ENCODE measurements at places on chromosomes 13 and 19.

- no peak for DNase-seq
These were observed 172.8 kb downstream of the KATNAL1 start for GRCh38 chr13:30134578-30134977.

DNA sequence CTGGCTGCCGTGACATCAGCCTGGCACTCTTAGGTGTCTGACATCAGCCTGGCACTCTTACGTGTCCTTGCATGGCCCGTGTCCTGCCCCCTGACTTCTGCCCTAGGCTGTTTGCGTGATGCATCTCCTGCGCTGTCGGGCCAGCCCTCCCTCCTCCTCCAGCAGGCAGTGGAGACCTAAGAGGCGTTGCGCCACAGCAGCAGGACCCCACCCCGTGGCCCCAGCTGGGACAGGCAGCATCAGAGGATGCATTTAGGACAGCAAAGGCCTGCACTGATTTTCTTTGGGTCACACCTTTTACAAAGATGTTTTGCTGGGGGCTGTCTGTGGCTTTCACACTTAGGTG is 65.3 kb downstream of the GPR12 start:
- DNase-seq, result no peak

GRCh38 chr13:93472814-93473296 is 246.2 kb downstream of the GPC6 start:
- no peak for DNase-seq

DNA sequence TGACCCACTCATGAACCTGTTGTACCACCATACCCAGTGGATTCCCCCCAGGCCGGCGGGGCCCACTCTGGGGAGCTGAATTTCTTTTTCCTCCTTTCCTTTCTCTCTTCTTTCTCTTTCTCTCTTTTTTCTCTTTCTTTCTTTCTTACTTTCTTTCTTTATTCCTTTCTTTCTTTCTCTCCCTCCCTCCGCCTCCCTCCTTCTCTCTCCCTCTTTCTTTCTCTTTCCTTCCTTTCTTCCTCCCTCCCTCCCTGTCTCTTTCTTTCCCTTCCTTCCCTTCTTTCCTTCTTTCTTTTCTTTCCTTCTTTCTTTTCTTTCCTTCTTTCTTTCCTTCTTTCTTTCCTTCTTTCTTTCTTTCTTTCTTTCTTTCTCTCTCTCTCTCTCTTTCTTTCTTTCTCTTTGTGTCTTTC is 327.7 kb downstream of the ZNF536 start:
- DNase-seq, result no peak

- DNase-seq, result no peak
These were observed 270.5 kb downstream of the DCLK1 start for GRCh38 chr13:35860661-35861060.

DNA sequence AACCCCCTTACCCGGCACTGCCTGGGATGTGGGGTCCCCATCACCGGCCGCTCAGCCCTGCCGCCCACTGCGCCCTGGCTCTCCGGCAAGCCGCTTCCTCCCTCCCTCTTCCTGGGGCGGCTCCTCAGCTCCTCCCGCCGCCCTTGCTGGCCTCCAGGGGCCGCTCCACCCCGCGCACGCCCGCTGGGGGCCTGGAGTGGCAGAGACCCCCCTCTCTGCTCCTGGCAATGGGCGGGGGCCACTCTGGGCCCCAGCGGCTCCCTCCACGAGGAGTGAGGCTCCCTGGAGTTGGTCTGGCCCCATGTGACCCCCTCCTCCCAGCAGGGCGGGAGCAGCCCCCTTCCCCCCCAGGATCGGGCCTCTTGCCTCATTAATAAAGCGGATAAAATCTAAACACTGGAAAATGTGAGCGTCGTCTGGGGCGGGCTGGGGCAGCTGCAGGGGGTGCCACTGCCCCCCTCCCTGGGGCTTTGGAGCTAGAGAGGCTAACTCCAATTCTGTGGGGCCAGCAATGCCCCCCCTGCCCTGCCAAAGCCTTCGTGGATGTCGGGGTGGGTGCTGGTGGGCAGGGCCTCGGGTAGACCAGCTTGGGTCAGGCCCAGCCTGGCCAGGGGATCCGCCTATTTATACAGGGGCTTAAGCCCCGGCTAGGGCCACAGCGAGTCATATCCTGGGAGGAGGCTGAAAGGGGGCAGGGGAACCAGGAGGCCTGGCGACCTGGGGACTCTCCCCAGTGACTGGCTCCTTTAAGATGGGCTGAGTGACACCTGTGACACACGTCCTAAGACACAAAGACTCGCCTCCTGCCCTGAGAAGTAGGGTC is at the start of gene PTGER1:
Gene PTGER1 (minus strand): TSS at position 104 of the 823 bp plus-strand sequence. CDS start 1,034 bp downstream, outside the sequence.
- DNase-seq, result no peak

DNA sequence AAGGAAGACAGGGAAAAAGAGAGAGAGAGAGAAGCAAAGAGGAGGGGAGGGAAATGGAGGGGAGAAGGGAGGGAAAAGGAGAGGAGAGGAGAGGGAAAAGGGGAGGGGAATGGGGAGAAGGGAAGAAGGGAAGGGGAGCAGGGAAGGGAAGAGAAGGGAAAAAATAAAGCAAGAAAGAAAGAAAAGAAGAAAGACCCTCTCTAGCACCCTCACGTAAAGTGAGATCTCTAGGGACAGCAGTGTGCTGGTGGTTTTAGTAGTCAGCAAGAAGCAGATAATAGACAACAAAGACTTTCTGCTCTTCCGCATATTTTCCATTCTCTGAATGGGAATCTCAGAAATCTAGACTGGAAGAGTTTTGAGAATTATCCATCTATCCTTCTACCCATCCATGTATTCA is 201.8 kb upstream of the RFC3 start:
- DNase-seq, result no peak

- no peak for DNase-seq
These were observed 3.5 kb downstream of the XAB2 start for GRCh38 chr19:7625763-7626372.

- no peak for DNase-seq
These were observed 57.4 kb downstream of the MCF2L start for GRCh38 chr13:113026391-113026910.

DNA sequence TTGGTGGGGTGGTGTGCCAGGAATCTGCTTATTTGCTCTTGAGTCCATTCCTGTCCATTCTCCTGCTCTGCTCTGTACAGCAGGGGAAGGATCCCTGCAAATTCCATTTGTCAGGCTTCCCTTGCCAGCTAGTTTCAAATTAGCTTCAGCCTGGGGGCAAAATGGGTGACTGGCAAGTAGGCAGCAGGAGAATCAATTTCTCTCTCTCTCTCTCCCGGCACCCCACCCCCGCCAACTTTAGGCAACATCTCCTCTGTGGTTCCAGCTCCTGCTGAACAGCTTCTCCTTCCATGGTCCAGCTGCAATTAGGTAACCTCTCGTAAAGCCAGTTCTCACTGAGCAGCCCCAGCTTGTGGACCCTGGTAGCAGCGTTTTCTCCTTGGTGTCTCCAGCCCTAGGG is 6.7 kb upstream of the MYCBP2 start:
- no peak for DNase-seq

- no peak for DNase-seq
These were observed 61.0 kb upstream of the RAP2A start for GRCh38 chr13:97372936-97373335.

- DNase-seq, result no peak
These were observed 258.6 kb downstream of the EFNB2 start for GRCh38 chr13:106276876-106277275.

GRCh38 chr13:113763254-113763653 is 4.2 kb downstream of the TMEM255B start:
- DNase-seq, result no peak

GRCh38 chr13:95921485-95921884 is 131.7 kb downstream of the UGGT2 start:
- DNase-seq, result no peak

DNA sequence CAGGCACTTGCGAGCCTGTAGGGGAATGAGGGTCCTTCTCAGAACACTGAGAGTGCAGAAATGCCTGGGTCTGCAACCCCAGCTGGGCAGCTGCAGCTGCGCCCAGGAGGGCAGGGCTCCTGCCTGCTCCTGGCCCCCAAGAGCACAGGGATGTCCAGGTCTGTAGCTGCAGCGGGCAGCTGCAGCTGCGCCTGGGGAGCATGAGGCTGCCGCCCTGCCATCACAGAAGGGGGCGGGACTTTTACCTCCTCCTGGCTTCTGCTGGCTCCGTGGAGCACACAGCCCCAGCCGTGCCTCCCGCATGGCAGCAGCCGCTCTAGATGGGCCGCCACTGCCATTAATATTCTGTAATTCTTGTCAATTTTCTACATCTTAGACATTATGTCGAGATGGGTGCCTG is 17.8 kb downstream of the CPB2 start:
- DNase-seq, result no peak

DNA sequence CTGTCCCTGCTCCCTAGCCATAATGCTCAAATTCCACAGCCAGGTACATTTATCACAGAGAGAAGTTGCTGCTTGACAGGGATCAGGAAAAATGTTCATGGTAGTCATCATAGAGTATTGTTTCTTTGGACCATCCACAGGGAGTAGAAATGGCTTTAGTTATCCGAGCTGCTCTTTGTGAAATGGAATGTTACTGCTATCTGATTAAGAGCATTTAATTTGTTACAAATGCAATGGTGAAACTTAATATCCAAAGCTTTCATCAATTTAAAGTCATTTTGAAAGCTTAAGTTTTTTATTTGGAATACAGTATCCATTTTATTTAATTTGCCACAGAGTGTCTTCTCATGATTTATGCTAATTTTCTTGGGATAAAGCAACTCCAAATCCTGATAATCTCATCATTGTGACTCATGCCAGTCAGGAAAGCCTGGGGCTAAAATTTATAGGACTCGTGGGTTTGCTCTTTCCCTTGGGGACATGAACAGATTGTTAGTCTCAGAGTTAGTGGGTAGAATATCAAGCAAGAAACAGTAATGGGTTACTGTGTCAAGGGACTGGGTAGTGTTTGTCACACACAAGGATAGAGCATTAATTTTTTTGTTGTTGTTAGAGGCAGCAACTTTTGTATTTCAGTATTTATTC is 59.8 kb downstream of the SCEL start:
- no peak for DNase-seq

DNA sequence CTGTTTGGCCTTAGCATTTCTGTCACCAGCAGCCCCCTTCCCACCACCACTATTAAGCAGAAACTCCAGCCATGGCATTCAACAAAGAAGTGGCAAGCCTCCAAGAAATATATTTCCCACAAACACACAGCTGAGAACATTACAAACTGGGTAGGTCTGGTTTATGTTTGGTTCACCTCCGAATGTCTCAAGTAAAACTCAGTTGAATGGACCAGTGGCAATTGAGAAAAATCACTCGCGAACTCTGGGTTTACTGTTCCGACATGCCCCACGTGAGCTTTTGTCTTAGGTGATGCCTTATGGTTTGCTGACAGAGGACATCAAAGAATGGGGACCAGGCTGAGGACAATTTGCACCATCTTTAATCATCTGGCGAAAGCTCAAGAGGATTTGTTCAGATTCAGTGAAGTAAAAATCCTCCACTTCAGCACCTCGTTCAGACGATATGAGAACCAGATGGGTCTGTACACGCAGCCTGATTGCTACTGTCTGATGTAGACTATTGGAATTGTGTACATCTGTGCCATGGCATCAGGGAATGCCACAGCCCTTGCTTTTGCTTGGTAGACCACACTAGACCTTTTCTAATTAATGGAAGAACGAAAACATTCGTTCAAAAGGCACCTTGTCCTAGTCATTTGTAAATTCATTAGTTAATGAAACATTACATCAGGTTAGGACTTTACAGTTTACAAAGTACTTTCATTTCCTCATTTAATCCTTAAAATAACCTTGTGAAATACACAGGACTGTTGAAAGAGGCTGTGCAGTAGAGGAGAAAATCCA is 59.4 kb downstream of the SLC10A2 start:
- DNase-seq, result no peak

- DNase-seq, result no peak
These were observed 27.8 kb upstream of the TDRD3 start for GRCh38 chr13:60369242-60369641.

GRCh38 chr13:107239213-107239612 is 671.3 kb upstream of the ARGLU1 start:
- no peak for DNase-seq

DNA sequence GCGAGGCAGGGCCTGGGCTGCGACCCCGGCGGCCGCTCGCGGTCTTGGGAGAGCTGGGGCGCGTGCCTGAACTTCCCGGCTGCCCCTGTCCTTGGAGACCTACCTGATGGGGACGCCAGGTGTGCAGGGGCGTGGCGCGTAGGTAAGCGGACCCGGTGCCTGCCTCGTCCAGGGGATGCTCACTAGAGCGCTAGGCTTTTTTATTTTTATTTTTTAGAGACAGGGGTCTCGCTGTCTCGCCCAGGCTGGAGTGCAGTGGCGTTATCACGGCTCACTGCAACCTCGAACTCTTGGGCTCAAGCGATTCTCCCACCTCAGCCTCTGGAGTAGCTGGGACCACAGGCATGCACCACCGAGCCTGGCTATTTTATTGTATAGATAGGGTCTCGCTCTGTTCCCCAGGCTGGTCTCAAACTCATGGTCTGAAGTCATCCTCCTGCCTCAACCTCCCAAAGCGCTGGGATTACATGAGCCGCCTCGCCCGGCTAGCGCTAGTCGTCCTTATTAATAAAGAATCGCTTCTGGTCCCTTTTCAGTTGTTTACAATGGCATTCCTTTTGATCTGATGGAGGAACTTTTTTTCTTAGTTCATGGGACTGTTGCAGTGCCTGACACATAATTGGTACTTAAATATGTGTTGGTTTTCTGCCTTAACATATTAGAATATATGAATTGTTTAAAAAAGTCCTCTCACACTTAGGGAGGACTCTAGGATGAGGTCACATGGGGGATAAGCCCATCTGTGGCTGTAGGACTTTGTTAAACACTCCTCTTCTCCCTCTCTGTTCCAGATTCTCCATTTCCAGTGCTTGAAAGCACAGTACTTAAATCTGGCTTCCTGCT is 812 bp downstream of the DPY19L3 start:
- DNase-seq, result no peak

DNA sequence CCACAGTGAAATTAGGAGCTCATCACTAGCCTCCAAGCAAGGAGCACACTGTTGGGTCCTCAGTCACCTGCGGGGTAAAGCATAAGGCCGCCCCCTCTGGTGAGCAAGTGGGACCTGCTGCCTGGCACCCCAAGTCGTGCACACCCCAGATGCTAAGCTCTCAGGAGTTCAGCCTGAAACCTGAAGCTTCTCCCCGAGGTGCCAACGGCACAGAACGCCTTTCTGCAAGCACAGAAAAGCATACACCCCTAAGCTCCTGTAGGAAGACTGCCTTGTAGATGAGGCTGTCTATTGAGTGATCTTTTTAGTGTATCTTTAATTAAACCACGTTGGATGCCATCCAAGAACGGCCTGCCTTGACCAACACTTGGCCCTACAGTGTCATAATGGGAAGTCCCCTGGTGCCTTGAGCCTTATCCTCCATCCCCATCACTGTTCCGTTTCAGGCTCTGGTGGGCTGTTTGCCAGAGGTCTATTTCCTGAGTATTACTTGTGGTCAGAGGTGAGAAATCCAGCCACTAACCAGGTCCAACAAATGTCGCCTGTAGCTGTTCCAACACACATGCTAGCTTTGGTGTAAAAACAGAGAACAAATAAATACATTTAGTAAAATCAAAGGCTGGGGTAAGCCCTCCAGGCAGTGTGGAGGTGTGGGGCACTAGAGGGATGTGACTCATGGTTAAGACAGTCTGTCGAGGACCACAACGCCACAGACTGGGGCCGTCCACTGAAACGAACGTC is 44.8 kb downstream of the C13orf42 start:
- no peak for DNase-seq

Measured in activated CD4-positive, alpha-beta T cell treated with anti-CD3 and anti-CD28 coated beads for 4 hours (primary cell).